CD4-positive, alpha-beta T cell treated with Interleukin-17A for 1 hour (primary cell): ENCODE measurements at places on chromosomes 4 and X.
A peak's percentile ranks its signal among the peaks of the same experiment; 100 is the strongest.

- DNase-seq, result no peak
These were observed 82.4 kb downstream of the MTNR1A start for GRCh38 chr4:186472948-186473347.

DNA sequence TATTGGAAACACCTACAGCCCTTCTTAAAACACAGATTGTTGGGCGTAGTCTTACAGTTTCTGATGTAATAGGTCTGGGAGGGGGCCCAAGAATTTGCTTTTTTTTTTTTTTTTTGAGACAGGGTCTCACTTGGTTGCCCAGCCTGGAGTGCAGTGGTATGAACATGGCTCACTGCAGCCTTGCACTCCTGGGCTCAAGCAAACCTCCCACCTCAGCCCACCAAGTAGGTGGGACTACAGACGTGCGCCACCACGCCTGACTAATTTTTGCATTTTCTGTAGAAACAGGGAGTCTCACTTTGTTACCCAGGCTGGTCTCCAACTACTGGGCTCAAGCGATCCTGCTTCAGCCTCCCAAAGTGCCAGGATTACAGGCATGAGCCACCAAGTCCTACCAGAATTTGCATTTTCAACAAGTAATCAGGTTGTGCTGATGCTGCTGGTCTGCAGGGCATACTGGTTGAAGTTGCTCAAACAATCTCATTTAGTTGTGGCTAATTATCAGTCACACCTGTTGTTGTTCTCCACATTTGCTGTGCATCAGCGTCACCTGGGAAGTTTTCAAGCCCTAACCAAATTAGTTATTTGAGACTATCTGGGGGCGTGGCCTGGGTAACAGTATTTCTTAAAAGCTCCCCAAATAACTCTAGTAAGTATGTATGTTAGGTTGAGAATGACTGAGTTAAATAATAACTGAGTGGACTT is 14.0 kb downstream of the TMEM154 start:
- DNase-seq, result no peak

GRCh38 chr4:2470791-2471190 is 1.9 kb downstream of the RNF4 start:
- no peak for DNase-seq

DNA sequence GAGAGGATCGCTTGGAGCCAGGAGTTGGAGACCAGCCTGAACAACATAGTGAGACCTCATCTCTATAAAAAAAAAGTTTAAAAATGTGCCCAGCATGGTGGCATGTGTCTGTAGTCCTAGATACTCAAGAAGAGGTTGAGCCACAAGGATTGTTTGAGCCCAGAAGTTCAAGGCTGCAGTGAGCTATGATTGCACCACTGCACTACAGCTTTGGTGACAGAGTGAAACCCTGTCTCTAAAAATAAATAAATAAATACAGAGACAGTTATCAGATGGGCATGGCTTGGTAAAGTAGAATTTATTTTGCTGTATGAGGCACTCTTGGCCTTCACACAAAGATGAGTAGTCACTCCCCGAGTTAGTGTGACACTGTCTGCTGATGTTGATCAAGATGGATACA is 54.1 kb upstream of the SPRY1 start:
- DNase-seq, result no peak

GRCh38 chr4:13364172-13364571 is 120.0 kb downstream of the RAB28 start:
- no peak for DNase-seq

- no peak for DNase-seq
These were observed 38.1 kb upstream of the NYX start for GRCh38 chrX:41409006-41409405.

DNA sequence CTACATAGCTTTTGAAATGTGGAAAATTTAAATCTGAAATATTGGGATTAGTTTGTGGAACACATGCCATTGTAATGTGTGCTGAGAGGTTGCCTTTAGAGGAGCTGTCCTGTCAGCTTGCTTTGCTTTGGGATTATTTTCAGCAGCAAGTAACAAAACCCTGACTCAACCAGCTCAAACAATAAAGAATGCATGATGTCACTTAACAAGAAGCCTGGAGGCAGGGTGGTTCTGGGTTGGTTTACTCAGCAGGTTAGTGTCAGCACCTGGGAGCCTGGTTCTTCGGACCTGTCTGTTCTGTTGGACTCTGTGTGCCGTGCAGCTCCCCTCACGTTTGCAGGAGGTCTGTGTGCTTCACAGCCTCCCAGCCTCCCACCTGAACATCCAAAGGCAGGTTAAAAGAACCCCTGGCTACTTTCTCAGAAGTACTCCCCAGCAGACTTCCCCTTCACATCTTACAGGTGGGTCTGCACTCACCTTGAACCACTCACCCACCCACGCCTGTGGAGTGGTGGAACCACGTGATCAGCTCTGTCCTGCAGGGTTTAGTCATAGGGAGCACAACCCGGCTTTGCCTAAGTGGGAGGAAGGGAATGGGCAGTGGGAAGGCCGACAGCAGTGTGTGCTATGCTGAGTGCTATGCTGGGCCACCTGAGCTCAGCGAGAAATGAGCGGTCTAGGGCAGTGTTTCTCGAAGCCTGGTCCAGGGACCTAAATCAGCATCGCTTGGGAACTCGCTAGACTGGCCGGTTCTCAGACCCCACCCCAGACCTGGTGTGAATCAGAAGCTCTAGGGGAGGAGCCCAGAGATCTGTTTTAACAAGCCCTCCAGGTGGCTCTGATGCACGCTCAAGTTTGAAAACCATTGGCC is 20.4 kb downstream of the TMEM131L start:
- no peak for DNase-seq

DNA sequence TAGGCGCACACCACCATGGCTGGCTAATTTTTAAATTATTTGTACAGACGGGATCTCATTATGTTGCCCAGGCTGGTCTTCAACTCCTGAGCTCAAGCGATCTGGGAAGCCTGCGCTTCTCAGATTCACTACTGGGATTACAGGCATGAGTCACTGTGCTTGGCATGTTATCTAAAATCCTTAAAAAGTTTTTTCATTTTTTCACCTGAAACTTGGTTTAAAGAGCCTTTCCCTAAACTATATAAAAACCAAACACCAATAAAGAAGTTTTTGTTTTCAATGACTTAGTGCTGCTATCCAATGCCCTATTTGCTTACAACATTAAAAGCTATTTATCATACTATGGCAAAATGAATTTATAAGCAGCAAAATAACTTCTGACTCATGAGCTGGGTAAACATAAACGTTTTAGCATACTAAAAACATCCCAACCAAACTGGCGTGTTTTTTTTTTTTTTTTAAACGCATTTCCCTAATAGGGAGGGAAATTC is 127.8 kb downstream of the UBE2K start:
- DNase-seq, result no peak

DNA sequence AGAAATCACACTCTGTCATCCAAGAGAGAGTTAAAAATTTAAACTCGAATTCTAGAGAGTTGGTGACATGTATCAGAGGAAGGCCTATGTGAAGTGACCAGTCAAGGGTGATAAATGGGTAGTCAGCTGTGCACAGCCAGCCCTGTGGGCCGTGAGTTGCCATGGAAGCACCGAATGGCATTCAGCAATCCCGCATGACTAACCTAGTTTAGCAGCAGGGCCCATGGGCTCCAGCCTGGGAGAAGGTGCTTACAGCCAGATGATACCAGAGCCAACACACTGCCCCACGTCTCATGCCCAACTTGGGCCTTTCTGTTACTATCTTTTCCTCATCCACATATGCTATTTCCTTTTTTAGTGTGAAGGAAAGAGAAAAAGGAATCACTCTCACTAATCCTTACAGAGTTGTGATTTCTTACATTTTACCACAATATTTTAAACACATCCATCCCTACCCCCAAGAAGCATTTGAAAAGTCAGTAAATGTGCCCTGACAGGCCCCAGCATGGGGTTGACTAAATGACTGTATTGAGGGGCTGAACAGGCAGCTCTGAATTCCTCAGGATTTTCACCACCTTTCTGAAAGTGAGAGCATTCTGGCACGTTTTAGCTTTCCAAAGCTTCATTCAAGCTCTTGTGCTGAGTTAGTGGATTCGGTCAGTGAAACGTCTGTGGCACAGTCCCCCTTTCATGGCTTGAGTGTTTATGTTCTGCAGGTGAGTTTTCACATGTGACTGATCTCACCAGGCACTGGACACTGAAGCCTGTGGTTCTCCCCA is 104.2 kb downstream of the AFF1 start:
- no peak for DNase-seq

GRCh38 chrX:56853436-56853835 is 124.4 kb downstream of the NBDY start:
- DNase-seq, result no peak

GRCh38 chr4:91758487-91758886 is 545.3 kb upstream of the GRID2 start:
- DNase-seq, result no peak

DNA sequence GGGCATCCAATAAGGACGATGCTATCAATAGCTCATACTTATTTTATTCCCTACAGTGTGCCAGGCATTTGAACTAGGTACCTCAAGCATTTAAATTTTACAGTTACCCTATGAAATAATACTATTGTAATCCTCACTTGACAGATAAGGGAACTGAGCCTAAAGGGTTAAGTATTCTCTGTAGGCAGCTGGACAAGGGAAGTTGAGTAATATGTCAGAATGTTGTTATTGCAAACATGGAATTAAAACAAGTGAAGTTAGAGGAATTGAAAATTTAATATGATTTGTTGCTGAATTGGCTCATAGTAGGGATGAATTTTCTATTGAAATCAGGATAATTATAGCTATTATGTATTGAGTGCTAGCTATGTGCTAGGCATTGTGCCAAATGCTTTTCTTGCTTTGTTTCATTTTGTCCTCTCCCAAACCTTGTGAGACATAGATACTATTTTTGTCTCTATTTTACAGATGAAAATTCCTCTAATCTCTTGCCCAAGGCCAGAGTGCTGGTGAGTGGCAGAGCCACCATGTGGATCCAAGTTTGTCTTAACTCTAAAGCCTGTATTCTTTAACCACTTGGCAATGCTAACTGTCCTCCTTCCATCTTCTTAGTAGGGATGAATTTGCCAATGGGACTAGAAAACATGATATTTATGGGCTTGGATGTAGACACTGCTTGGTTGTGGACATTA is 58.1 kb downstream of the TMEM164 start:
- no peak for DNase-seq

- DNase-seq, result no peak
These were observed 1.1 kb upstream of the STX18 start for GRCh38 chr4:4542774-4543485.

- DNase-seq, result no peak
These were observed 82.5 kb downstream of the GPAT3 start for GRCh38 chr4:83618431-83618830.

GRCh38 chr4:88613417-88613875 is 21.2 kb downstream of the HERC3 start:
- DNase-seq, result peak; percentile 89

DNA sequence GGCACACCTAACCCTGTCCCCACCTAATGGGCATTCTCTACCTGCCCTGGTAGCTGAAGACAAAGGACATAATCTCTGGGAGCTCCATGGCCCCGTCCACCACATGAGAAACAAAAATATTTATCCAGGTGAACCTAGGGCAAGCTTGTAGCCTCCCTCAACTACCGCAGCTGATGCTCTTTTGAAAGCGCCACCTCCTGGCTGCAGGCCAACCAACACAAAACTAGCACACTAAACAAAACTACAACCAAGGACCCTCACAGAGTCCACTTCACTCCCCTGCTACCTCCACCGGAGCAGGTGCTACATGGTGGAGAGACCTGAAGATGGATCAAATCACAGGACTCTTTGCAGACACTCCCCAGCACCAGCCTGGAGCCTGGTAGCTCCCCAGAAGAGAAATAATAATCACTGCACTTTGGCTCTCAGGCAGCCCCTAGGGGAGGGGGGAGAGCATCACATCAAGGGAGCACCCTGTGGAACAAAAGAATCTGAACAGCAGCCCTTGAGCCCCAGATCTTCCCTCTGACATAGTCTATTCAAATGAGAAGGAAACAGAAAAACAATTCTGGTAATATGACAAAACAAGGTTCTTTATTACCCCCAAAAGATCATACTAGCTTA is 111.3 kb upstream of the ATP8A1 start:
- DNase-seq, result no peak
